Chondrocyte (in vitro differentiated cells): ENCODE measurements at places on chromosomes 11 and 22. TPM values are rescaled to one million over a fixed set of nuclear protein-coding genes. Genes with fewer than 3 reads are reported as not detected.

The DCHS1 gene
- 33.1 to 34.6 TPM (median 33.4 TPM) in 3 replicates for total RNA-seq

The DDIAS gene
- 1.2 to 3.5 TPM (median 1.8 TPM) in 3 replicates for total RNA-seq

The DHCR7 gene
- total RNA-seq, result 44.4 to 58.7 TPM (median 57.5 TPM) in 3 replicates

The CSTF3 gene
- 17.9 to 37.9 TPM (median 20.2 TPM) in 3 replicates for total RNA-seq

The SHANK2 gene
- 0.53 to 1.6 TPM (median 0.97 TPM) in 3 replicates for total RNA-seq

The GNAZ gene
- total RNA-seq, result 3.9 to 4.9 TPM (median 4.5 TPM) in 3 replicates

The DNAJB13 gene
- not detected in 3 replicates for total RNA-seq

The SBF2 gene
- total RNA-seq, result 44.5 to 49.2 TPM (median 47.8 TPM) in 3 replicates

The UCP3 gene
- total RNA-seq, result 0.47 to 1.6 TPM (median 1.3 TPM) in 3 replicates

DNA sequence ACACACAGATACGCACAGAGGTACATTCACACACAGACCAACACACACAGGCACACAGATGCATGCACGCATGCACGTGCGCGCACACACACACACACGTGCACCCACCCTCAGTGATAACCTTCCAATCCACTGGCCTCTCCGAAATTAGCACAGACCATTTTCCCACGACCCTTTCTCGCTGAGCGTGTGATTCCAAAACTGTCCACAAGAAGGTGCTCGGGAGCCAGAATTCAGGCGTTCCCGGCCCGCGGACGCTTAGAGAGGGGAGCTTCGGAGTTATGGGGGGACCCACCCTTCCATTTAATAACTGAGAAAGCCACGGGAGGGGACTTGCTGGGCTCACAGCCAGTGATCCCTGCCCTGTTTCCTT is 33.8 kb upstream of the SLC35C1 start:
- peak; percentile 50 for DNase-seq

DNA sequence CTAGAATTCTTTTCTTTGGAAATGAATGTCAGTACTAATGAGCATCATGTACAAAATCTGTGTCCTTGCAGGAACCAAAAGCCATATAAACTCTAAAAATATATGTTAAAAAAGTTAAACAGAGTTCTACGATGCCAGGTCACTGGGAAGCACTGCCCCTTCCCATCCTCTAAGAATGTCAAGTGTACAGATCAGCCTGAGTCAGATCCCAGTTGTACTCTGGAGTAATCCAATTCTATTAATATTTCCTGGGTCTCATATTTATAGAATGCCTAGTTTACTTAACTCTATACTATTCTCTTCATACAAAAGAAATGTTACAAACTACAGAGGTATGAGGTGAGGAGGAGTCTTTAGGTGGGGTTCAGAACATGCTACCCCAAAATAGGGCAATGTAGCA is 460.1 kb downstream of the DLG2 start:
- DNase-seq, result no peak

DNA sequence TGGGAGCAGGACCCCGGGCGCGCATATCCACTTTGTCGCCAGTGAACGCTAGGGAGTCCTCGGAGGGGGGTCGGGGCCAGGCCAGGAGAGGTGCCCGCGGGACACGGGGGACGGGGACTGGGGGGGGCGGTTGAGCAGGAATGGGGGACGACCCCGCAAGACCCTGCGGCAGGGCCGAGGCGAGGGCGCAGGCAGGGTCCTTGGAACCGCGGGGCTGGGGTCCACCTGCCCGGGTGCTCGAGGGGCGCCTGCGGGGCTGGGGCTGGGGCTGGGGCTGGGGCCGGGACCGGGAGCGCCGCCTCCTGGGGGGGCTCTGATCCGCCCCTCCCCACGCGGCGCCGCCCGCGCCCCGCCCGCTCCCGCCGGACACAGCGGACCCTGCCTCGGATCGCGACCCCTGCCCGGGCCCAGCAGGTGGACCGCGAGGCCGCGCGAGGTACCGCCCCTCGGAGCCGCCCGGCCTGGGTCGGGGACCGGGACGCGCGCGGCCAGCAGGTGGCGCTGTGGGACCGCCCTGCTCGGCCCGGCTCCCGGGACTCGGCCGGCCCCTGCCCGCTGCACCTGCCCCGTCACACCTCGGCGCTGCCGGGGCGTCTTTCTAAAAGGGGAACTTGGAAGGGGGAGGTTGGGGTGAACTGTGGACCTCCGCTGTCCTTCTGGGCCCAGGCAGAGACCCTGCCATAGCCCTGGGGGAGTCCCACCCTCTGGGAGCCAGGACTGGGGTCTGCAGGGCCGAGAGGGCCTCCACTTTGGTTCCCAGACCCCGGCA is 11.0 kb downstream of the CRELD2 start:
- DNase-seq, result no peak

DNA sequence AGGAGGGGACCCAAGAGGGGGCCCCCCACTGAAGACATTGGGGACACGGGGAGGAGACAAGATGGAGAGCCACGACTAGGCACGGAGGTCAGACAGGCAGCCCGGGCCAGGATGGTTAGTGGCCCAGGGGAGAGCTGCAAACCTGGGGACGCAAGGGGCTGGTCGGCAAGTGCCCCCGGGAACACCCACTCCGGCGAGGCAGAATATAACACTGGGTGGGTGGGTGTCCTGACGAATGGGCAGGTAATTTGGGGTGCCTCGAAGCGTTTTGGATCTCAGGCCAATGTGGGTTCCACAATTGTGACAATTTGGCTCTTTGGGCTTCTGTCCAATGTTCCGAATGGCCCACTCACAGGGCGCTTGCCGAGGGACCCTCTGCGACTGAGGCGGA is 9.9 kb downstream of the IGF2 start:
- peak; percentile 68 for DNase-seq

DNA sequence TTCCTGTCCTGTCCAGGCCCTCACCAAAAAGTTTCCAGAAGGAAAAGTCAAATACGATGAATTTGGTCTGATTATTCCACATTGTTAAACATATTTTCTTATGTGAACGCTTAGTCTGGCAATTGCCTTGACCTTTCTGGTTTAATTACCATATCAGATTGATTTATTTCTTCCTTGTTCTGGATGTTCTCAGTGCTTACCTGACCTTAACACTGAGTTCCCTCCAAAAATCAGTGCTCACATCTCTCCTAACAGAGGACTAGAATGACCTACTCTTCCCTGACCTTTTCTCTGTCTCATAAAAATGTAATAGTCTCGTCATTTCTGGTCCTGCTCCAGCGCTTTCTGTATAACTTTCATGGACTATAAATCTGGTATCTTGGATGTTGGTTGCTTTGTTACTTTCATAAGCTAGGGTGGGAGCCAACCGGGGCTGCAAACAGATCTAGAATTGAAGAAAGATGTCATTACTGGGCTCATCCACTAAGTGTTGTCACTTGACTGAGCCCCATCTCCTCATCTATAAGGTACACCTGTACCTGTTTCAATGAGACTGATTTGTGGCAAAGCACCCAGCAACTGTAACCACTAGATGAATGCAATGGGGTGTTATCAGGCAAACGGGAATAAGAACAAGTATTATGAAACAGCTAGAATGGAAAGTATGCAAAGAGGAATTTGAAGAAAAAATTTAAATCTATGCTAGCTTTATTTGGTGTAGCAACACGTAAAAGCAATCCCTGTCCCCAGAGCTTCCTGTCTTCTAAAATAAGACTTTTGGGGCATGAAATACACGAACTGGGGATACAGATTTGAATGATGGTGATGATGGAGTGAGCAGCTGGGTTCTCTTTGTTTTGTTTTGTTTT is 2.4 kb downstream of the FADS2 start:
- no peak for DNase-seq

- DNase-seq, result no peak
These were observed 9.7 kb downstream of the SRSF8 start for GRCh38 chr11:95076416-95076815.

- no peak for DNase-seq
These were observed 1.1 kb downstream of the THAP12 start for GRCh38 chr11:76379807-76380158.

DNA sequence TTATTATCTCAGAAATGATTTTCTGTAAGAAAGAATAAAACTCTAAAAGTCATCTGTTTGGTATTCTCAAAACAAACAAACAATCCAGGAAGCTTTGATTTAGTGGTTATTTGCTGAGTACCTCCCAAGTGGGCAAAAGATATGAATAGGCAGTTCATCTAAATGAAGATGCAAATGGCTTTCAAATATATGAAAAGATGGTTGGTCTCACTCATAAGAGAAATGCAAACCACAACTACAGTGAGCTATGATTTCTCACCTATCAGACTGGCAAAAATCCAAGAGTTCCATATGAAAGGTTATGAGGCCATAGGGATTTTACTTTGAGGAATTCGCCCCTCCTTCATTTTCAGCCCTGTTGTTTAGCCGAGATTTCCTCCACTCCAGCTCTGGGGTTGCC is 11.3 kb upstream of the P2RY2 start:
- DNase-seq, result no peak

- DNase-seq, result no peak
These were observed 143.6 kb downstream of the WNT11 start for GRCh38 chr11:76062733-76063132.

- no peak for DNase-seq
These were observed 21.2 kb downstream of the GRAMD1B start for GRCh38 chr11:123451183-123451781.
